ENCODE measurements at places on chromosomes 11 and 22. TPM values are rescaled to one million over a fixed set of nuclear protein-coding genes. Genes with fewer than 3 reads are reported as not detected.

The KCNJ4 gene
- not detected for total RNA-seq

GRCh38 chr11:14022821-14023220 is 60.3 kb downstream of the SPON1 start:
- no peak for DNase-seq

The CCDC15 gene
- total RNA-seq, result 1.6 TPM

DNA sequence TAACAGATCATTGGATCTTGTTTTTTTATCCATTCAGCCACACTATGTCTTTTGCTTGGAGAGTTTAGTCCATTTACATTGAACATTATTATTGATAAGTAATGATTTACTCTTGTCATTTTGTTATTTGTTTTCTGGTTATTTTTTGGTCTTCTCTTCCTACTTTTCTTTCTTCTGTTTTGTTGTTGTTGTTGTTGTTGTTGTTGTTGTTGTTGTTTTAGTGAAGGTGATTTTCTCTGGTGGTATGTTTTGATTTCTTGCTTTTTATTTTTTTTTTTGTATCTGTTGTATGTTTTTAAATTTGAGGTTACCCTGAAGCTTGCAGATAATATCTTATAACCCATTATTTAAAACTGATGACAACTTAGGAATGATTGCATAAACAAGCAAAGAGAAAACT is 28.6 kb downstream of the TAF1D start:
- DNase-seq, result no peak

GRCh38 chr11:36098087-36098486 is 154.2 kb downstream of the LDLRAD3 start:
- no peak for DNase-seq

The ZFP91 gene
- total RNA-seq, result 48.8 TPM

- no peak for DNase-seq
These were observed 9.1 kb downstream of the SLC3A2 start for GRCh38 chr11:62889484-62890437.

DNA sequence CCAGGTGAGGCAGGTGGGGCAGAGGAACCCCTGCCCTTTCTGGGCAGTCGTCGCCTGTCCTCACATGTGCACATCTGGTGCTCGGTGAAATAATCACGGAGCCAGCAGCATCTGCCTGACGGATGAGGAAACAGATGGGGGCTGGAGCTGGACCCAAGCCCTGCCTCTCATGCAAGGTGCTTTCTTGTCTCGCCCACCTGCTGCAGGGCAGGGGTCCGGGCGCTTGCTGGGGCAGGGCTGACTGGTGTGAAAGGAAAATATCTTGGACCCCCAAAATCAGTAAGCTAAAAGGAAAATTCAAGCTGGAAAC is 3.3 kb downstream of the ALDH3B2 start:
- peak; percentile 62 for DNase-seq

DNA sequence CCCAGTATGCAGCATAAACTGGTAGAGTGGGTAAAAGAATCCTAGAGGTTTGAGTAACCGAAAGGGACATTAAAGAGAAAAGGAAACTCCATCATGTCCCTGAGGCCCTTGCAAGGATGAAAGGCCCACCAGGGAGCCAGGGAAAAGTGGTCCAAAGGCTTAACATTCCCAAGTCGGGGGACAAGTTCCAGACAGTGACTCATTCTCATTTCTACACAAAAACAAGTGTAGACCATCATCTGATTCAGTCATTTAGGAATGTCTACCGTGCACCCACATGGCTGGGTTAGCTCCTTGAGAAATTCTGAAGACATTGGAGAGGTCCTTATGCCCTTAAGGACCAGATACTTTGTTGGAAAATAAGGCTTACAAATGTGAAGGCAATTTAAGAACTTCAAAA is 4.8 kb upstream of the NOX4 start:
- peak; percentile 75 for DNase-seq

- peak; percentile 78 for DNase-seq
These were observed 1.2 kb downstream of the C11orf68 start for GRCh38 chr11:65917434-65918210.

DNA sequence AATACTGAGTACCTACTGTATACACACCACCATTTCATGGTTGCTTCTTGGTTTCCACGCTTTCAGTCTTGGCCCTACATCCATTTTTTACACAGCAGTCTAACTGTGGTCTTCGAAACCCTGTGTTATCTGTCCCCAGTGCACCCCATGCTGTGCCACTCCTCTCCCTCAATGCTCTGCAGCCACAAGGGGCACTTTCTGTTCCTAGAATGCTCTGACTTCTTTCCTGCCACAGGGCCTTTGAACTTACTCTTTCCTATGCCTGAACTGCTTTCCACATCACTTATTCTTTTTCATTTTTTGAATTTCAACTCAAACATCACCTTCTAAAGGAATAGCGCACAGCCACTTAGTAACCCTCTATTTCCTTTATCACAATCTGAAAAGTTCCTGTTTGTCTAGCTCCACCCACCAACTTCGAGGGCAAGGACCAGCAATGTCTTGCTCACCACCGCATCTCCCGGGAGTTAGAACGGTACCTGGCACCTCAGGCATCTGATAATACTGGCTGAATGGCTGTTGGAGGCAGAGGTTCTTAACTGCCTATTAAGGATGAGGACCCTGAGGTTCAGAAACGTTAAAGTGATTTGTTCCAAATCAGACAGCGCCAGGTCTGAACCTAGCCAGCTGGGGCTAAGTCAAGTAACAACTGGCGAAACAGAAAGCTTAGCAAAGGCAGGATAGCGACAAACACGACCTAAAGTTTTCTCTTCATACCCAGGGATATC is 568 bp downstream of the ALG8 start:
- DNase-seq, result no peak

Measured in posterior vena cava (tissue), 2 donors.